ENCODE measurements at places on chromosomes 13 and 19.

GRCh38 chr19:30391554-30392551 is 19.7 kb downstream of the ZNF536 start:
- DNase-seq, result no peak

- DNase-seq, result no peak
These were observed 65.1 kb downstream of the KCNRG start for GRCh38 chr13:50080203-50080910.

GRCh38 chr13:27852491-27852890 is 60.2 kb downstream of the GSX1 start:
- no peak for DNase-seq

- DNase-seq, result no peak
These were observed 6.2 kb downstream of the DNASE2 start for GRCh38 chr19:12875086-12875485.

DNA sequence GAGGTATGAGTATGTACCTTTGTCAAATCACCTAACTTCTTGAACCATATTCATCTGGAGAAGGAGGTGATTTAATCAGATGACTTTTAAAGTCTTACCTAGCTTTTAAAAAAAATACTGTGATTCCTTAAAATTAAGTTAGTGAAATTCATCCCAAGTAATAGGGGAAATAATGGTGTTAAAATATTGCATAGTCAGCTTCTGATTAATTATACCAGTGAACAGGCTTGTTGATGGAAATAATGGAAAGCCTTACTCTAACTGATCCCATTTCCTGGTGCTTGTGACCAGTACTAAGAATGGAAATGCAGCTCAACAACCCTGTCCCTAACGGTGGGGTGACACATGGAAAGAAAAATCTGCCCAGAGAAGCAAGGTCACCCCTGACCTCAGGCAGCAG is 130.7 kb downstream of the CDK8 start:
- no peak for DNase-seq

GRCh38 chr13:28755546-28755870 is 36.7 kb upstream of the SLC46A3 start:
- no peak for DNase-seq

GRCh38 chr13:75986818-75987217 is 350.7 kb downstream of the LMO7 start:
- no peak for DNase-seq

DNA sequence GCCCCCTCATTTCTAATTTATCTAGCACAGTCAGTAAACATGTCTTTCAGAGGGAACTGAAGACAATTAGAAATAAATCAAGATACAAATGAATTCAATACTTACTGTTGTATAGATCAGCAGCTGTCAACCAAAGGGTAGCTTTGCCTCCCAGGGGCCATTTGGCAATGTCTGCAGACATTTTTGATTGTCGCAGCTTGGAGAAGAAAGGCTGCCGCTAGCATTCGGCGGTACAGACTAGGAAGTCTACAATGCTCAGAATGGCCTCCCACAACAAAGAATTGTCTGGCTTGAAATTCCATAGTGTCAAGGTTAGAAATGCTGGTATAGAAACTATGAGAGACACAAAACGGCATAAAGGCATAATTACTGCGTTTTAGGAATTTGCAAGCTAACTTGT is 91.6 kb downstream of the RGCC start:
- DNase-seq, result no peak

- no peak for DNase-seq
These were observed 13.5 kb downstream of the ERVV-2 start for GRCh38 chr19:53057904-53058580.

GRCh38 chr19:10662384-10663251 is 8.5 kb downstream of the ILF3 start:
- no peak for DNase-seq

GRCh38 chr13:97904059-97904458 is 49.4 kb upstream of the IPO5 start:
- no peak for DNase-seq

- DNase-seq, result no peak
These were observed 6.6 kb upstream of the CEBPG start for GRCh38 chr19:33366897-33367296.

- DNase-seq, result peak; percentile 79
These were observed 43.9 kb downstream of the SIAH3 start for GRCh38 chr13:45807520-45808099.

GRCh38 chr19:4508698-4509097 is 9.6 kb downstream of the PLIN4 start:
- no peak for DNase-seq

GRCh38 chr13:93800342-93800741 is 573.7 kb downstream of the GPC6 start:
- no peak for DNase-seq

- DNase-seq, result peak; percentile 10
These were observed 929.1 kb downstream of the PCDH9 start for GRCh38 chr13:66301006-66301405.

DNA sequence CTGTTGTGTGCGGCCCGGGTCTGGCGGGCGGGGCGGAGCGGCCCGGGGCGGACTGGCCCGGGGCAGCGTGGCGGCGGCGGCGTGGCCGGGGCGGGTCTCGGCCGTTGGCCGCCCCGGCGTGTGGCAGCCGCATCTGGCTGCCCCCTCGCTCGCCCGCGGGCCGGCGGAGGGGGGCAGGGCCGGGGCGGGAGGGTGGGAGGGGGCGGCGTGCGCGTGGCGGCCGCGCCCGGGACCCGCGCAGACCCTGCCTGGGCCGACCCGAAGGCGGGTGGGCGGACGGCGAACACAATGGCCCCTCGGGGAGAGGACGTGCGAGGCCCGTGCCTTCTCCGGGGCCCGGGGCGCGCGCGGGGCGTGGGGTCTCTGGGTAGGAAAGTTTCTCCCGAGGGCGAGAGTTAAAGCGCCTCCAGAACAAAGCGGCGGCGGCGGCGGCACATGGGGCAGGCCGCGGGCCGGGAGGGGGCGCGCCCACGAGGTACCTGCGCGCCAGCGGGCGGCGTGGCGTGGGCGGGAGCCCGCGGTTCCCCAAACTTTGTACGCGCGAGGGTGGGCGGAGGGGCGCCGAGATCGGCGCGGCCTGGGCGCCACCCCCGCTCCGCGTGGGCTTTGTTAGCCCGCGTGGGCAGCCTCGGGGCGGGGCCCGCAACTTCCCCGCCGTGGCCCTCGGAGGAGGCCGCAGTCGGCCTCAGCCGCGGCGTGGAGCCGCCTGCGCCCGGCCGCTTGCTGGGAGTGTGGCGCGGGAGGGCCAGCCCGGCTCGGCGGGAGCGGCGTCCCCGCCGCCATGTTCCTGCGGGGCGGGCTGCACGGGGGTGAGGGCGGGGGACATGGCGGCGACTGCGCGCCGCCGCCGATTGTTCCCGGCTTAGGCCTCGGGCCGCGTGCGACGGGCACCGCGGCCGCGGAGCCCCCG is 764 bp downstream of the MIR17HG start:
- peak; percentile 27 for DNase-seq

- no peak for DNase-seq
These were observed 1890.9 kb downstream of the PCDH9 start for GRCh38 chr13:65339241-65339640.

GRCh38 chr13:108549934-108550333 is 79.5 kb upstream of the MYO16 start:
- DNase-seq, result no peak

- peak; percentile 76 for DNase-seq
These were observed 920 bp upstream of the UBE2L5 start for GRCh38 chr13:30421093-30422053.

DNA sequence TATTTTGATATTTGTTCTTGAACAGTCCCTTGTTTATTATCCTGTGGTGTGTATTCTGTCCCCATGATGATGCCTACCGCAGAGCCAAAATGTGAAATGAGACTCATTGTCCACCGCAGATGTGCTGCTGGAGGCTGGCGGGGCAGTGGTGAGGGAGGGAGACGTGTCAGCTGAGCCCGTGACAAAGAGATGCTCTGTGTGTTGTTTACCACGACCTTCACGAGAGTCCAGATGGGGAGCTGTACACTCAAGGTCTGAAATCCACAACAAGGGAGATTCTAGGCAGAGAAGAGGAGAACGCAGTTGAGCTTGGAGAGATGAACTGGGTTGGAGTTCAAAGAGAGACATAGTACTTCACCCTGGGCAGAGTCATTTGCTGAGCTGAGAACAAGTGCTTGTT is 20.8 kb upstream of the AMER2 start:
- no peak for DNase-seq

DNA sequence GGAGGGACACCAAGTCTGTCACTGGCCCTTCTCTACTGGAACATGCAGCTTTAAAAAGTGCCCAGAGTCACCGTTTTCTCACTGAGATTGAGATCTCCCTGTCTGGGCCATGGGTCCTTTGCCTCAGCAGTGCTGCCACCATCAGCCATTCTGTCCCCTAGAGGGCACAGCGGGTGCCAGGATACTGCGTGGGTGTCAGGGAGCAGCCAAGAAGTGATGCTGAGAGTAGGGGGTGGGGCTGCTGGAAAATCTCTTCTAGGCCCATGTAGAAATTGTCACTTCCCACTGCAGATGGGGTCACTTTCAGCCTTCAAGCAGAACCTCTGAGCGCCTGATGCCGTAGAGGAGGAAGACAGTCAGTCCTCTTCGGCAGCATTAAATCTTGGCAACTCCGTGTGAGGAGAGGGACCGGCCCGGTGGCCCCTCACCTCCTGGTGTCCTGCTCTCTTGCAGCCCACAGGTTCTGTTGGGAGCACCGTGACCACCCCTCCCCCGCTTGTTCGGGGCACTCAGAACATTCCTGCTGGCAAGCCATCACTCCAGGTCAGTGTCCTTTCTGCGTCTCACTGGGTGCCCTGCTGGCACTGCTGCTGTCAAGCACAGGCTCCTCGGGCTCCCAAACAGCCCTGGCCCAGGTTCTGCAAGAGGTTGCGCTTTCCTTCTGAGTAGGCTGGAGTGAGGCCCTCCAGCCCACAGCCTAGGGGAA is 21.4 kb downstream of the TSSK6 start:
- DNase-seq, result no peak

DNA sequence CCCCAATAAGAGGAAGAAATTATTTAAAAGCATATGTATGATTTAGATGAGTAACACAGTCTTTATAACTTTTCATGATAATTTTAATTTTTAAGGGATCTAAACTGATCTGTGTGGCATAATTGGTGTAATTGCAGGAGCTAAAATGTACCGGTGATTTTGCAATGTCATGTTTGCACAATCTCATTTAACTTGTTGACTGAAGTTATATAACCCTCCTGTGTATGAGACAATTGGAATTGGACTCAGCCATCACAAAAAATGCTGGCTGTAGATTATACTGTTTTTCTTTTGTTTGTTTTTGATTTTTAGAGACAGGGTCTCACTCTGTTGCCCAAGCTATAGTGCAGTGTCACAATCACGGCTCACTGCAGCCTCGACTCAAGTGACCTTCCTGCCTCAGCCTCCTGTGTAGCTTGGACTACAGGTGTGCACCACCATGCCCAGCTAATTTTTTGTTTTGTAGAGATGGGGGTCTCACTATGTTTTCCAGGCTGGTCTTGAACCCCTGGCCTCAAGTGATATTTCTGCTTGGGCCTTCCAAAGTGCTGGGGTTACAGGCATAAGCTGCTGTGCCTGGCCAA is 26.1 kb downstream of the FGF9 start:
- no peak for DNase-seq

DNA sequence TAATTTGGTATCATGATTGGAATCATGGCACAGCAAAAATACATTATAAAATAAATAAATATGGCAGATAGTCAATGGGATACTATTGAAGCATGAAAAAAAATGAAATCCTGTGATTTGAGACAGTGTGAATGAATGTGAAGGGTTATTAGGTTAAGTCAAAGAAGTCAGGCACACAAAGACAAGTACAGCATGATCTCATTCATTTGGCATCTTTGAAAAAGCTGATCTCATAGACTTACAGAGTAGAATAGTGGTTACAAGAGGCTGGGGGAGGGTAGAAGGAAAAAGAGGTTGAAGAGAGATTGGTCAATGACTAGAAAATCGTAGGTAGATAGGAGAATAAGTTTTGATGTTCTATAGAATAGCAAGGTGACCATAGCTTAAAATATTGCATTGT is 295.1 kb upstream of the SLITRK5 start:
- no peak for DNase-seq

GRCh38 chr19:1811472-1811894 is 593 bp downstream of the ATP8B3 start:
- DNase-seq, result peak; percentile 83

- no peak for DNase-seq
These were observed 943 bp downstream of the GJB6 start for GRCh38 chr13:20230913-20231838.

- DNase-seq, result peak; percentile 73
These were observed 1.9 kb upstream of the TSC22D1 start for GRCh38 chr13:44578067-44578400.

- peak; percentile 58 for DNase-seq
These were observed 285.6 kb downstream of the MTUS2 start for GRCh38 chr13:29105779-29106178.

- DNase-seq, result no peak
These were observed 27.0 kb downstream of the TMEM161A start for GRCh38 chr19:19111136-19111835.

- no peak for DNase-seq
These were observed 61.0 kb downstream of the STK24 start for GRCh38 chr13:98515818-98516465.

GRCh38 chr19:31338069-31338776 is 11.0 kb downstream of the TSHZ3 start:
- DNase-seq, result peak; percentile 21

DNA sequence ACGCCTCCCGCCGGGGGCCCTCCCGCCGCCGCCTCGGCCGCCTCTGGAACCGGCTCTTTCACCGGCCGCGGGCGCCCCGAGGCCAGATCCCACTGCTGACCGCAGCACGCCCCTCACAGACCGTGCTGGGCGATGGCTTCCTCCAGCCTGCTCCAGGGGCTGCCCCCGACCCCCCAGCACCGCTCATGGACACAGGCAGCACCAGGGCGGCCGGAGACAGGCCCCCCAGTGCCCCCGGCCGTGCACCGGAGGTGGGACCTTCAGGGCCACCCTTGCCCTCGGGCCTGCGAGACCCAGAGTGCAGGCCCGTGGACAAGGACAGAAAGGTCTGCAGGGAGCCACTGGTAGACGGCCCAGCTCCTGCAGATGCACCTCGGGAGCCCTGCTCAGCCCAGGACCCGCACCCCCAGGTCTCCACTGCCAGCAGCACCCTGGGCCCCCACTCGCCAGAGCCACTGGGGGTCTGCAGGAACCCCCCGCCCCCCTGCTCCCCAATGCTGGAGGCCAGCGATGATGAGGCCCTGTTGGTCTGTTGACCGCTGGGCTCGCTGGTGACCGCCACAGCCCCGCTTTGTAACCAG is 13.0 kb downstream of the LRP3 start:
- DNase-seq, result no peak
